ENCODE measurements at places on chromosomes 4 and X.
A peak's percentile ranks its signal among the peaks of the same experiment; 100 is the strongest.

DNA sequence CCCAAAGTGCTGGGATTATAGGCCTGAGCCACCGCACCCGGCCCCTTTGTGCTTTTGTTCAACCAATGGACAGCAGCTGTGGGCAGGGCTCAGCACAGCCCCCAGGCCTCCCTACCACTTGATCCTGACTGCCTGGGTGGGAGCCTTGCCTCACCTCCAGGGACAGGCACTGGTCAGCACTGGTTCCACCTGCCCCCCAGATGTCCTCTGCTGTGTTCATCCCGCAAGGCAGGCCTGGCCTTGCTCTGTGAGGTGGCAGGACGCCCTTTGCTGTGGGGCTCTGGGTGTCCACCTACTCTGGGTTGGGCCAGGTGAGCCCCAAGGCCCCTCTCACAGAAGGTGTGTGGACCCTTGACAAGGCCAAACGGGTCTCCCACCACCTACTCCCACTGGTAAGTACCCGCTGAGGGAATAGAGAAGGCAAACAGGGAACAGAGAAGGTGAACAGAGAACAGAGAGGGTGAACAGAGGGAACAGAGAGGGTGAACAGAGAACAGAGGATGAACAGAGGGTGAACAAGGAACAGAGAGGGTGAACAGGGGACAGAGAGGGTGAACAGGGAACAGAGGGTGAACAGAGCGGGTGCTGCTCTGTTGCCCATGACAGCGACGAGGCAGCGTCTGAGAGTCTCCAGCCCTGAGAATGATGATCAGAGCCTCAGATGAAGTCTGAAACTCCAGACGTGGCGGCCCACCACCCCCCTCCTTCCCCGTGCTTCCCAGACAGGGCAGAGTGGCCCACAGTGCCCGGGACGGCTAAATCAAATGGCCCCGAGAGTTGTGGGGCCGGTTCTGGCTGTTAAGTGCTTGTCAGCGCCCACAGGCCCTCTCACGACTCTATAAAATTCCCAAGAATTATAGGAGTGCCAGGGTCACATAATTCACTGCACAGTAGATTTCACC lies 55.0 kb upstream of the NKX1-1 start:
- peak; percentile 35 for DNase-seq

- no peak for DNase-seq
Measured at GRCh38 chr4:35993606-35994005, 250.7 kb downstream of the ARAP2 start.

- DNase-seq, result no peak
Measured at GRCh38 chr4:982291-982690, 4.6 kb upstream of the IDUA start.

- DNase-seq, result peak; percentile 86
Measured at GRCh38 chr4:174522183-174523024, at the start of gene HPGD. Gene HPGD (minus strand): TSS chr4:174522488. CDS start chr4:174522451, 37 bp downstream.

DNA sequence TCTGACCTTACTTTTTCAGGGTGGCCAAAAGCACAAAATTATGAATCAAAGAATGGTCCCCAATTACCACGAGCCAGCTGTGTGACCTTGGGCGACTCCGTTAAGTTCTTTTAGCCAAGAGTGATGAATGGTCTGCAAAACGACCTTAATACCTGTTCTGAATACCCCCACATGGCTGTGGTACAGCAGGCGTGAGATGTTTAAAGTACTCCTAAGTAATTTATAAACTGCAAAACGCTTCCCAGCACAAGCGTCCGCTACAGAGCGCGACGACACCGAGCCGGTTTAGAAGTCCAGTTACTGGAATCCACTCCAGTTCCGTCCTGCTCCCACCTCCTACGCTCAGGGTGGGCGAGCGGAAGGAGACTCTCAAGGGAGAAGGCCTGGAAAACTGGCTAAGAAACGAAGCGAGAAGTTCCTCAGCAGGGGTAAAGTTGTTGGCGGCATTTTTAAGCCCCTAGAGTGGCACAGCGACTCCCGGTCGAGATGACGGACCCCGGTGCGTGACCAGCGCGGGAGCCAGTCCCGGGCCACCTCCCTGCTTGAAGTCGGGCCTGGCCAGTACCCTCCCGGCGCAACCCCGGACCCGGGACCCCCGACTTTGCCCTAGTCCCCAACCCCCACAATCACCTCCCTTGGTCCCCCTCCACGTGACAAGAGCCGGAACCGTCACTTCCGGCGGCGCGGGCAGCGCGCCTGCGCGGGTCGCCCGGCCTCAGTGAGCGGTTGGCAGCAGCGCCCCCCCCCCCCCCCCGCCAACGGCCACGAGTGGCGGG lies 659 bp upstream of the BMP2K start:
- peak; percentile 95 for DNase-seq

DNA sequence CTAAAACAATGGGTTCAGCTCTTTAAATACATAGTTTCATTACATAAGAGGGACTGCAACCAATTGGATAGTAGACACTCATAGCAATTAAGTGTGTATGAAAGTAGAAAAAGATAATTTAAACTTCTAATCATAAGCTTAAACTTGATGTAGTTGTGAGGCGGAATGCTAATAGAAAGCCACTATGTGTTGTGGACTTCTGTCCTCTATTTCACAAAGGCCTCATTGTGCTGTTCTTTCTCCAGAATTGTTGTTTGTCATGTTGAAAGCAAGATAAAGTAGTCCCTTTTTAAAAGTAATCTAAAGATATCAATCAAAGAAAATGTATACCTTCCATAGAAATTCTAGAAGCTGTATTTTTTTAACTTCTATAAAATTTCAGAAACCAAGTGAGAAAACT lies 329.4 kb downstream of the KLHL4 start:
- DNase-seq, result no peak
